KBM-7 (cell line): ENCODE measurements at places on chromosomes 7 and 10.

DNA sequence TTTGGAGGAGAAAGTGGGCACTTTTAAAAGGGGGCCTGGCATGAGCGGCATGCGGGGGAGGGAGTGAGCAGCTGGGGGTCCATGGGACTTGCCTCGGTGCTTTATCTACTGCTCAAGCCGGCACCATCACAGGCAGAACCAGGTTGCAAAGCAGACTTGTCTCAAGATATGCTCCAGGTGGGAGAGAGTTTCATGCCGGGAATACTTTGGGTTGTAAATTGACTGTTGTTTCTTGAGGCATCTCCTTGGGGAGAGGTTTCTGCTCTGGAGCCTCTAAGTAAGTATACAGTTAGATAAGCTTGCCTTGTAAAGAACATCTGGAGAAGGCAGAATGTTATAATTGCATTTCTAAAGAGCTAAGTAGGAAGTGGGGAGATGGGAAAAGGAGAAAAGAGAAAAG is 42.8 kb upstream of the PRKCQ start:
- no peak for DNase-seq

DNA sequence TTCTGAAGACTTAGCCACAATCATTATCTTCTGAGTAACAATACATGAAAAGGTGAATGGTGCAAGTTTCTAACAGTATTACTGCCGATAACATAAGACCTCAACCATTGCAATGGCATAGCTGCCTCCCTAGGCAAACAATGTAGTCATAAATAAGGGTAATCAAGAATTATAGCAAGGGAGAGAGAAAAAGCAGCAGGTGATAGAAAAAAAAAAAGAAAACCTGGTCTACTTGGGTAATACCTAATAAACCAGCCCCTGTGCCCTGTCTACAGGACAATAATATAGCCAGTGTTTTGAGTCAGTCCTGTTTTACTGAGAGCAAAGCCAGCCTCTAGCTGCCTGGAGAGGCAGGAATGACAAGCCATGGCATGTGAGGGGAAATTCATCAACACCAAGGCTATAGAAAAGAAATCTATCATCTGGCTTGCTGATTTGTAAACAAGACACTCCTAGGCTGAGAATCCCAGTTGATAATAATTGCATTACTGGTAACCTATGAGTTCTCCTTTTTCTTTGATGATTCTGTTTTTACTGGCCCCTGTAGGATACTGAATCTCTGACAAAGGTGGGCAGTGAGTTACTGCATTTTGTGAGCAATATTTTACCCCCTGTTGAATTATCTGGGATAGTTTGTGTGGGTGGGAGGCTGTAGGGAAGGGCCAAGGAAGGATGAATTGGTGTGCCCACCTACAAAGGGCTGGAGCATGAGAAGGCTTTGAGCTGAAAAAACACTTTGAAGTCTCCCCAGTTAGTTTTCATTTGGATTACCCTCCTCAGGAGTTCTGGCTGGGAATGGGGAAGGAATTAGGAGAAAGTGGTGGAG is 1.7 kb upstream of the WEE2 start:
- no peak for DNase-seq

GRCh38 chr10:52261362-52261761 is 52.7 kb upstream of the DKK1 start:
- DNase-seq = no peak

DNA sequence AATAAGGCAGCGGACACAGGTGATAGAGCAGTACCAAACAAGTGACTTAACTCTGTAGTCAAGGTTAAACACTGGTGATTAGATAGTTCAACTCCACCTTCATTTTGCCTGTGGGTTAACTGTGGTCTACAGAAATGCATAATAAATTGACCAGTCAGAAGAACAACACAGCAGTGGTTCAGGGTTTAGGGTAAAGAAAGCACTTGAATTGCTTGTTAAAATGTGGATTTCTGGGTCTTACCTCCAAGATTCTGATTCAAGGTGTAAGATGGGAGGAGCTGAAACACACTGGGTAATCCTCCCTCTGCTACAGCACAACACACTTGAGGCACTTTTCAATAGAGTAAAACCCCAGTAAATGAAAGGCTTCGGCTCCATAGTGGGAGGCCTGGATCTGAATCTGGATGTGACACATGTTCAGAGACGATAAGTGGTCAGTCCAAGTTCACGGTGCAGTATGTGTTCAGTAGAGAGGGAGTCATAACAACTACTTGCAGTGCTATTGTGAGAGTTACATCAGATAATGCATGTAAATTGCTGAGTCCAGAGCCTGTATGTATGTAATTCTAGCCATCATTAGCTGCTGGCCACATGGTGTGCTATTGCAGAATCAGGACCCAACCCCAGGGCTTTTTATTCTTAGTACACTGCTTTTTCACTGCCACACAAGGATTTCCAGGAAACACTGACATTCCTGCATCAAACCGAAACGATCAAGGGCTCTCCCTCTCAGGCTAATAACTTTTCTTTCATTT is 141.7 kb downstream of the SORCS1 start:
- no peak for DNase-seq

- peak; percentile 93 for DNase-seq
Observed at GRCh38 chr10:75430000-75430763, 1.2 kb upstream of the LRMDA start.

DNA sequence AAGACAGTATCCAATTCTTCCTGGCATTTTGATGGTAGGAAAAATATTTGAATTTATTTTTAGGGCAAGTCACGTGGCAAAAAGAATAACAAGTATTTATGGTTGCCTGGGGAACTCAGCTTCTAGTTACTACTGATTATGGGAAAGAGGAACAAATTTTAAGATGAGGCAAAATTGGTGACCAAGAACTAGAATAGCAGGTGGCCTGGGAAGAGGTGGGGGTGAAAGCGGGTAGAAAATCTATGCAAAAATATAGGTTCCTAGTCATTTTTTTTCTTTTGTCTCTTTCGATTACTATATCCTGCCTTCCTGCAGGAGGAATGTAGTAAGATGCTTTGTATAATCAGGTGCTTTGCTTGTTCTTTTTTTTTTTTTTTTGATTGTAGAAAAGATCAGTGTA is 27.8 kb downstream of the ENTPD1 start:
- DNase-seq = no peak
